ENCODE measurements at places on chromosomes 3 and 15.

GRCh38 chr15:25693321-25694238, 169.5 kb downstream of the ATP10A start:
- DNase-seq = peak; percentile 55

GRCh38 chr15:80856809-80857377, 77.7 kb downstream of the CEMIP start:
- DNase-seq = no peak

DNA sequence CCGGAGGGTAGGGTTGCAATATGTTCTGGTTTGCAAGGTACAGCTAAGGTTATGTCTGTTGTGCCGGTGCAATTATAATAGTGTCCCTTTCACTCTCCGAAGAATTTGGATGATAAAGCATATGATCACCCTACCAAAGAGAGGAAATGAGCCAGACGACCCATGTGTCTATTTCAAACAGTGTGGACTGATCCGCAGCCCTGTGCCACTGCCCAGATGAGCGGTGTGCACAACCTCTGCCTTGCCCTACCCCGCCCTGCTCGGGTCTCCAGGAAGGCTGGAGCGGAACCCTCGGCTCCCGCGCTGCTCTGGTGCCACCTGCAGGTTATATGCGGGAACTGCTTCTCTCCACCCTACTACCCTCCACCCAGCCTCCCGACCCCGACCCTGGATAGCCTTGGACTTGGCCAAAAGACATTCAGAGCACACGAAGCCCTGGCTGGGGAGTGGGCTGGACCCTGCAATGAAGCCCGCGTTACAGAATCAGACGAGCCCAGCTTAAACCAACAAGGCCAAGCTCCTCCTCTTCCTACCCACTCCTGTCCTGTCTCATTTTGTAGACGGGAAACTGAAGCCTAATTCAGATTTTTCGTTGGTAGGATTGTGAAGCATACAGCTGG, 68.4 kb upstream of the CHRNB4 start:
- DNase-seq = peak; percentile 83

GRCh38 chr3:8576841-8577571, 67.6 kb downstream of the SSUH2 start:
- no peak for DNase-seq

GRCh38 chr3:31157893-31158620, 263.6 kb upstream of the GADL1 start:
- DNase-seq = no peak

- no peak for DNase-seq
Observed at GRCh38 chr3:179676081-179676480, 23.2 kb downstream of the USP13 start.

GRCh38 chr3:101216710-101217465, 103.5 kb downstream of the IMPG2 start:
- peak; percentile 46 for DNase-seq

GRCh38 chr3:65955792-65956477, 82.8 kb downstream of the MAGI1 start:
- no peak for DNase-seq

DNA sequence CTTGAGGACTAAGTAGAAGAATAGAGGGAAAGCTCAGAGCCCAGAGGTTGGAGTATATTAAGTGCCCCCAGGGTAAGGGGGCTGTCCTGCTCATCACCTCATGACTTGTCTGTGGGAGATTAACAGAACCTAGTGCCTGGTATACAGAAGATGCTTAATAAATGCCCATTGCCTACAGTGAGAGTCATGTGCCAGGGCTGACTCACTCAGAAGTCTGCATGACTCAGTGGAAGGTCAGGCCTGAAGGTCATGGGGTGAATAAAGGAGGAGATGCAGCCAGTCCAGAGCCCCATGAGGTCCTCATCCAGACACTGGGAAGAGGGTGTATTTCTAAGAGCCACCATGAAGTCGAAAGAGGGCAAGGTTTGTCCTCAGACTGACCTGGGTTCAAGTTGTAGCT, 62.5 kb upstream of the TLE3 start:
- DNase-seq = no peak

DNA sequence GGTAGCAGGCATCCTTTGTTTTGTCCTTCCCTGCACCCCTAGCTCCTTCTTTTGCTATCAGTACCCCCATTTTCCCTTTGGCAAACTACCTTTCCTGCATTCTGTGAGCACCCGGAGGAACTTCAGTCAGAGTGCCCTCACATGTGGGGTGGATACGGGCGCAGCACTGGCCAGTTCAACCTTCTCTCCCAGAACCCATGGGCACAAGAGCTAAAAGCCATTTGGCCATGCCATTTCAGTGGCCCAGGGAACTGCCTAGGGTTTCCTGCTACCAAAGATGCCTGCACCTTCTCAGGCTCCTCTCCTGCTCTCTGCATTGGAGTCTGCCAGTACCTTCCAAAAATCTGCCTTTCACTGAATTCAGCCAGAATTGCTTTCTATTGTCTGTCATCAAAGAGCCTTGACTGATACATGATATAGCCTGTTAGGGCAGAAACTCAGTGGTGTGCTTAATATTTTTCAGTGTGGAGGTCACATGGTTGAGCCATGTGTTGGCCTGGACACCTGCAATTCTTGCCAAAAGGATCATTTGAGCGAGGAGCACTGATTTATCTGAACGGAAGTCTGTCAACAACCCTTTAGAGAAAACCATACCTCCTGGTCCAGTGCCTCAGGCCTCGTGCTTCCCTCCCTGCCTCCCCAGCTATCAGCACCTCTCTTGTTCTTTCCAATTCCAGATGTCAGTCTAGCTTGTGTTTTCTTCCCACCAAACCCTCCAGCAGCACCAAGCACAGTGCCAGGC, 27.0 kb upstream of the HHATL start:
- DNase-seq = no peak

GRCh38 chr3:66106788-66107187, 68.1 kb upstream of the MAGI1 start:
- no peak for DNase-seq

- no peak for DNase-seq
Observed at GRCh38 chr3:15267502-15267901, 61.5 kb downstream of the CAPN7 start.

GRCh38 chr3:28758115-28758514, 409.5 kb upstream of the AZI2 start:
- no peak for DNase-seq

DNA sequence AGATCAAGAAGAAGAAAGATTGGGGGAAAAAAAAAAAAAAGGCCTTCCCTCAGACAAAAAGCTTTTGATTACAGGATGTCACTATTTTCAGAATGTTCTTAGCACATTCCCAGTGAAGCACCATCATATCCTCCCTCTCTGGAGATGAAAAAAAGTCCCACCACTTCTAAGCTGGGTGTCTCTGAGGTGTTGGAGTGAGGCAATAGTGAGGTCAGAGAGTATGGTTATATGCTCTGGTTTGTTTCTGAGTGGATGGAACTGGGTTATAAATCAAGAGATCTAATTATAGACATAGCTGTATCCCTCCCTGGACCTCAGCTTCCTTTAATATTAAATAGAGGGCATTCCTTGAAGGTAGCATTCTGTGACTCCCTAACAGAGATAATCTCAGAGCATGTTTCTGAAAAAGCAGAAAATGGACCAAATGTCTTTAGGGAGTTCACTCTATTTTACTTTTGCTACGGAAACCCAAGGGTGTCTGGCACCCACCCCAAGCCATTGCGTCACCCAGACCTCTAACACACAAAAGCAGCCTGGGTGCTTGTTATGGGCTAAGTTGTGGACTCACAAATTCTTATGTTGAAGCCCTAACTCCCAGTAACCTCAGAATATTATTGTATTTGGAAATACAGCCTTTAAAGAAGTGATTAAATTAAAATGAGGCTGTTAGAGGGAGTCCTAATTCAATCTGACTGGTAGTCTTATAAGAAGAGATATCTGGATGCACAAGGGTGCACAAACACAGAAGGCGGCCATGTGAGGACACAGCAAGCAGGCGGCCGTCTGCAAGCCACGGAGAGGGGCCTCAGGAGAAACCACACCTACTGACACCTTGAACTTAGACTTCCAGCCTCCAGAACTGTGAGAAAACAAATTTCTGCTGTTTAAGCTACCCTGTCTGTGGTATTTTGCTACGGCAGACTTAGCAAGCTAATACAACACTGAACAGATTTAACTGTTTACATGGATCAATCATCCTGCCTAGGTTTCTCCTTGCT, 81.5 kb downstream of the MB21D2 start:
- no peak for DNase-seq

DNA sequence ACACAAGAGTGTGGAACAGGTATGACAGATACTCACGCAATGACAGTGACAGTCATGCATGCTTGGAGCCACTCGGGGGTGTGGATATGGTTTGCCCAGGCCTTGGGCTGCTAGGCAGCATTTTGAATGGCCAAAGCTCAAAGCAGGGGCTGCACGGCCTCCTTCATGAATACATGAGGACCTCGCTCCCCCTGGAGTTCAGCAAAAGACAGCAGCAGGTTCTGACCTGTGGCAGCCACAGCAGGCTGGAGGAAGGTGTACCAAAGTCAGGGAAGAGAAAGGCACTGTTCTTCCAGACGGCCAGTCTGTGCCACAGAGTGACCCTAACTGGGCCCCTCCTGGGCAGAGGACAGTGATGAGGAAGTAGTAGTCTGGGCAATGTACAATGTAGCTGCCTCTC, 88.2 kb upstream of the C2CD4B start:
- DNase-seq = no peak

DNA sequence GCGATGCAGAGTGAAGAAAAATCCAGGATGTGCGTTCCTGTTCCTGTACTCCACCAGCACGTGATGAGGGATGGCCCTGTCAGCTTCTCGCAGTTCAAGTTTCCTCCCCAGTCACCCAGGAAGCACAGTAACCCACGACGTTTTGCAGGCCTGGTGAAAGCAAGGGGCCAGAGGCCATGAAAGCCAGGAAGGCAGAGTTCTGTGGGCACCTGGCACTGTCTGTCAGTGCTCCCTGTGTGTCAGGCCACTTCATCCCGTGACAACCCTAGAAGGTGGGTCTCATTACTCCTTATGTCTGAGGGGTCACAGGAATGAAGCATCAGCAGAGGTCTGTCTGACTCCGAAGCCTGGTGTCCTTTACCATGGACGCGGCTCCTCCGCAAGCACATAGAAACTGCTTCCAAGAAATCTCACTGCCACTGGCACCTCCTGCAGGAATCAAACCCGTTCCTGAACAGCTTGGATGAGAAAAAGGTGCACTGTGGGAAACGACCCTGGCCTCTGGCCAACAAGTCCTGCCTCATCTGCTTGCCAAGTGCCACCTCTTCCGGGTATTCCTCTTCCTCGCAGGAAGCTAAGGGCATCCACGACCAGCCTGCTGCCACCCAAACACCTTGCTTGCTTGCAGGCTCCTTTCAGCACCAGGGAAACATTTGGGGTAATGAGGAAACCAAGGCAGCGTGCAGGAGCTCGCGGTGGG, 14.6 kb downstream of the RAB43 start:
- no peak for DNase-seq

GRCh38 chr15:69031013-69032001, 16.8 kb downstream of the NOX5 start:
- peak; percentile 78 for DNase-seq

- DNase-seq = no peak
Observed at GRCh38 chr15:87631093-87631492, 625.4 kb downstream of the NTRK3 start.

DNA sequence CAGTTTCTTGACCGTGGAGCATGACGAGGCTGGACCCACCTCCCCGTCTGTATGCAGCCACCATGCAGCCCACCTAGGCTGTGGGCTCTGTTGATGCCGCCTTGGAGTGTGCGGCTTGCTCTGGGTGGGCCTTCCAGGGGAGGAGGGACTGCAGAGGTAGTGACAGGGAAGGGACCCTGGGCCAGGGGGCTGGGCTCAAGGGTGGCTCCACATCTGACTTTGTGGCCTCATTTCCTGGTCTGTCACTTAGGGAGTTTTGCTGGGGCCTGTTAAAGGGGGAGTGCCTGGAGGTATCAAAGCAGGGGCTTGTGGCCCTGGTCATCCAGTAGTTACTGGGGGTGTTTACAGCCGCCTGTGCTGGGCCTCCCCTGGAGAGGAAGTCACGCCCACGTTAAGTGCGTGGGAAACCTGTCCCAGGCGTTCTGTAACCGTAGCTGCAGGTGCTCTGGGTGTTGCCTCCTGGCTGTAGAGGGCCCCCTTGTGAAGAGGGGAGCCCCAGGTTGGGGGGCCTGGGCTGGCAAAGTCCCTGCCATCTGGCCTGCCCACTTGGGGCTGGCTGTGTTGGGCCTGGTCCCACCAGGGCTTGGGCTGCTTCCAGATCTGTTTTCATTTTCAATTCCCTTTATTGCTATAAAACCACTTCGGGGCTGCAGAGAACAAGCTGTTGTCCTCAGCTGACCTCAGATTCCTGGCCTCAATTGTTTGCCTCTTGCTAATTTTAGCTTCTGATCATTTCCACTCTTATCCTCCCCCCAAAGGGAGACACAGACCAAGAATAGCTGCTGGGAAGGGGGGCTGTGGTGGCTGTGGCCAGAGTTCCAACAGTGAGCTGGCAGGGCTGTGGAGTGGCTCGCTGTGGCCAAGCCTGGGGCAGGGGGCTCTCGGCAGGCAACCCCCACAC, 26.5 kb downstream of the KLF13 start:
- peak; percentile 84 for DNase-seq

- DNase-seq = no peak
Observed at GRCh38 chr3:156525808-156526207, 29.1 kb downstream of the SSR3 start.

DNA sequence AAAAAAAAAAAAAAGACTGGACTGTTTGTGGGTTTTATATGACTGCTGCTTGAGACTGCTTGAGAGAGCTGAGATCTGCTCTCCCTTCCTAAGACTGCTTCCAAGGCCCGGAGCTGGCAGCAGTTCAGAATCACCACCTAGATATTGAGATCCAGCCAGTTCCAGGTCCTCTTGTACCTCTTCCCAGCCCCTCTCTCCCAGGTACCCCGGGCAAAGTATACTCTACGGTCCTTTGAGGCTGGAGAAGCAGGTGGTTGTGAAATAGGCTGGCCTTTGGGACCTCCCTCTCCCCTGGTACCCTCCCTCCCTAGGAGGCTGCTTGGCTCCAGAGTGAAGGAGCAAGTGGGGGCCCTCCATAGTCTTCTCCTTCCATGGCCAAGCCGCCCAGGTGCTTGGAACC, 12.6 kb upstream of the BAHD1 start:
- DNase-seq = no peak

- DNase-seq = no peak
Observed at GRCh38 chr3:174192471-174192870, 666.7 kb upstream of the NAALADL2 start.

GRCh38 chr15:73298522-73299245, 70.1 kb downstream of the HCN4 start:
- no peak for DNase-seq

DNA sequence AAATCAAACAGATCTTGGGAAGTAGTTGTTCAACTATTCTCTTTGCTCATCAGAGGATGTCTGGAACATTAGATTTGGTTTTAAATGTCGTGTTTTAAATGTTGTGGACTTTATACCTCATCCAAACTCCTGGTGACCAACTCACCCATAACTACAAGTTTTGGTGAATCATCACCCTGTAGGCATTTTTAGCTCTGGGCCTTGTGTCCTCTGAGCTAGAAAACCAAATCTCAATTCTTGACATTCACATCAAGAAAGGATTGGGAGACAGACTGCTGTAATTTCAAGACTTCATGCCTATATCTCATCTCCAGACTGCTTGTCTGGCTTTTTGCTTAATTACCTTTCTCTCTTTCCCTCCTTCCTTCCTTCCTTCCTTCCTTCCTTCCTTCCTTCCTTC, 228.5 kb upstream of the ROBO2 start:
- no peak for DNase-seq

GRCh38 chr3:79767905-79768267, at the start of gene ROBO1:
Gene ROBO1, minus strand, starts transcription at chr3:79767998.
- DNase-seq = no peak

Measured in hematopoietic multipotent progenitor cell treated with erythropoietin and hydrocortisone succinate and interleukin-3 and kit ligand, for 4 days (in vitro differentiated cells).